Activated naive CD8-positive, alpha-beta T cell treated with anti-CD3 and anti-CD28 coated beads for 36 hours (primary cell): ENCODE measurements at places on chromosomes 6 and 20. TPM values are rescaled to one million over a fixed set of nuclear protein-coding genes. Genes with fewer than 3 reads are reported as not detected.

- peaks cover 15% of the 10 kb centered on the region for H3K4me1 ChIP-seq
- no peak overlapping the region for H3K4me3 ChIP-seq
- H3K27me3 ChIP-seq: no peaks in the 10 kb centered on the region
- no peak for DNase-seq
- peaks cover 14% of the 10 kb centered on the region for H3K36me3 ChIP-seq
These were observed 89.5 kb downstream of the SLX4IP start for GRCh38 chr20:10524643-10525042.

DNA sequence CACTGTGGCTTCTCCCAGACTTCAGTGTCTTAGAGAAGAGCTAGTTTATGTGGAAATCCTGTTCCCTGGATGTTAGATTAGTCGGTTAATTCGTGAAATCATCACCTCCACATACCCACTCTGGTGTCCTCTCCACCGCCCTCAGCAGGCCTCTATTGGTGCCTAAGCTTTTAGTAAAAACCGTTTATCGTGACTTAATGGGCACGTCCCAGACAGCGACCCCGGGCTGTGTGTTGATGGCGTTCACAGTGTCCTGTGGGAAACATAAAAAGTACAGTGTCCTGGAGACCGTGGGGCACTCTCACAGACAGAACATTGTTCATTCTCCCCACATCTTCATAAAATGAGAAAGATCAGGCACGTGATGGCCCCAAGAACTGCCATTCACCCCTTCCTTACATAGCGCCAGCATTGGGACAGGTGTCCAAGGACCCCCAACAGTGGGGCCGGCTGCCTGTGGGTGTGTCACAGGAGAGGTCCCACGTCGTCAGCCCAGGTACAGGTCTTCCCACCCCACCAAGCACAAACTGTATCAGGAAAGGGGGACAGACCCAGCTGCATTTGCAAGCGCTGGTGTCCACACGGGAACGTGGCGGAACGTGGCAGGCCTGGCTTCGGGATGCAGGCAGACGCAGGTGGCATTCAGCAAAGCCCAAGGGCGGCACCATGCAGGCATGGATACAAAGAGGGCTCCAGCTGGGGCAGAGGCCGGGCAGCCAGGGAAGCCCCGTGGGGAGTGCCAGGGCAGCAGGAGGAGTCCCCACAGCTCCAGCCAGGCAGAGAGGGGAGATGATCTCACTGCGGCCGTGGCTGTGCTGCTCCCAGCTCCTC lies 237.7 kb downstream of the DLL1 start:
- H3K36me3 ChIP-seq: no peaks in the 10 kb centered on the region
- no peak overlapping the region for H3K27ac ChIP-seq
- no peak for DNase-seq
- H3K4me3 ChIP-seq: no peak overlapping the region
- H3K4me1 ChIP-seq: no peaks in the 10 kb centered on the region

The PPT2 gene
- total RNA-seq: 24.4 TPM

DNA sequence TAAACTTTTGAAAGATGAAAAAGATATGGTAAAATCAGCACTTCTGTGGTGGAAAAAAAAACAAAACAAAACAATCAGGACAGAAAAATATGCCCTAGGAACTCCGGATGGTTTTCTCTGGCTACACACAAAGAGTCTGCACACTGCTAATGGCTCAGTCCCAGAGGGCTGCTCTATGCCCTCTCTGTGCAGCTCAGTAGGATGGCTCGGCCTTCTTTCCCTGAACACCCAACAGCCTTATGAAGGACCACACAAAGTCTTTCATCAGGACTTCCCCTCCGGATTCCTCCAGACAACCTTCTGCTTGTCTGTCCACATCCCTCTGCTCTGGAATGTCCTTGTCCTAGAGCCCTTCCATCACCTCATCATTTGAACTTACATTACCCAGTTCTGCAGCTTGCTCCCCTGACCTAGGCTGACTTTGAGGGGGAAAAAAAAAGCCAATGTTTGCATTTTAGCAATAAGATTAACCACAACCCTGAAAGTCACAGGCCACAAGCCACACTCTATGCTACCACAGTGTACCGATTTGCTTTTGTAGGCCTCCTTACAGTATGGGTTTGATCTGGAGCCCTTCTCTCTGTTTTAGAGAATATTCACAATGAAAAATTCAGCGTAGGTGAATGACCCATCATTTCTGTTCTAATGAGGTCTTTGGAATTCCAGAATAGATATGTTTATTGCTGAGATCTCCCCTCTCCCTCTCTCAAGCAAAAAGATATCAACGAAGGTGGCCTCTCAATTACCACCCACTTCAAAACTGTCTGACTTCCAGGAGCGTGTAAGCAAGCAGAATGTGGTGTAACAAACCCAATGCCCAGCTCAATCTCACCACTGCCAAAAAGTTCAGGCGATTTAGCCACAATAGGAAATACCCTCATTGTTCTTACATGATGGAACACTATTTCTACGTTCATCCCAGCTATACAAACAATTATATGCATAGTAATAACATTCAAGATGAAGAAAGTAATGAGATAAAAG lies 164.0 kb downstream of the GMDS start:
- peak overlapping the region; percentile 70 for H3K27ac ChIP-seq
- H3K27me3 ChIP-seq: no peaks in the 10 kb centered on the region
- peaks cover 43% of the 10 kb centered on the region for H3K4me1 ChIP-seq
- peak overlapping the region; percentile 32 for H3K4me3 ChIP-seq

The PHIP gene
- 21.6 TPM for total RNA-seq

DNA sequence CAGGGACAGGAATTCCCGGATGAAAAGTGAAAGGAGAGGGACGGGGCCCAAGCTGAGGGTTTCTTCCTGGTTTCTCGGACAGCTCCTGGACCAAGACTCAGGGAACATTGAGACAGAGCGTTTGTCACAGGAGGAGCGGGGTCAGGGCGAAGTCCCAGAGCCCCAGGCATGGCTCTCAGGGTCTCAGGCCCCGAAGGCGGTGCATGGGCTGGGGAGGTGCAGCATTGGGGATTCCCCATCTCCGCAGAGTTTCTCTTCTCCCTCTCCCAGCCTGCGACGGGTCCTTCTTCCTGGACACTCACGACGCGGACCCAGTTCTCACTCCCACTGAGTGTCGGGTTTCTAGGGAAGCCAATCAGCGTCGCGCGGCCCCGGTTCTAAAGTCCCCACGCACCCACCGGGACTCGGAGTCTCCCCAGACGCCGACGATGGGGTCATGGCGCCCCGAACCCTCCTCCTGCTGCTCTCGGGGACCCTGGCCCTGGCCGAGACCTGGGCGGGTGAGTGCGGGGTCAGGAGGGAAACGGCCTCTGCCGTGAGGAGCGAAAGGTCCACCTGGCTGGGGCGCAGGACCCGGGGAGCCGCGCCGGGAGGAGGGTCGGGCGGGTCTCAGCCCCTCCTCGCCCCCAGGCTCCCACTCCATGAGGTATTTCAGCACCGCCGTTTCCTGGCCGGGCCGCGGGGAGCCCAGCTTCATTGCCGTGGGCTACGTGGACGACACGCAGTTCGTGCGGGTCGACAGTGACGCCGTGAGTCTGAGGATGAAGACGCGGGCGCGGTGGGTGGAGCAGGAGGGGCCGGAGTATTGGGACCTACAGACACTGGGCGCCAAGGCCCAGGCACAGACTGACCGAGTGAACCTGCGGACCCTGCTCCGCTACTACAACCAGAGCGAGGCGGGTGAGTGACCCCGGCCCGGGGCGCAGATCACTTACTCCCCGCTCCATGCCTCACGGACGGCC lies 54.6 kb upstream of the POLR1H start:
- peak overlapping the region; percentile 66 for H3K4me3 ChIP-seq
- H3K27ac ChIP-seq: no peak overlapping the region
- peaks cover 13% of the 10 kb centered on the region for H3K4me1 ChIP-seq
- H3K36me3 ChIP-seq: peaks cover 19% of the 10 kb centered on the region
- H3K27me3 ChIP-seq: peaks cover 61% of the 10 kb centered on the region

DNA sequence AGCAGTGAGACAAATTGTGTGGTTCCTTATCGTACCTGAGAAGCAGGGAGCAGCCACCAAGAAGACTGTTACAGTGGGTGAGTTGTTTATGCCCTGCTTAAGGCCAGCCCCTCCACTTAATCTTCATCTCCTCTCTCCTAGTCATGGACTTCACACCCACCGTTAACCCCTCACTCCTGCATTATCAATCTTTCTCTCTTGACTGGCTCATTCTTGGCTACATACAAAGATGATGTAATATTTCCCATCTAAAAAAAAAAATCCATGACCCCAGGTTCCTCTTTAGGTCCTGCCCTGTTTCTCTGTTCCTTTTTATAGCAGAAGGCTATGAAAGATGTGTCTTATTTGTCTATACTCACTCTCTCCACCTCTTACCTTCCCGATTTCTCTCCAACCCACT lies 72.4 kb downstream of the SHLD1 start:
- no peak overlapping the region for H3K4me3 ChIP-seq
- no peak for DNase-seq
- peaks cover 12% of the 10 kb centered on the region for H3K36me3 ChIP-seq
- no peak overlapping the region for H3K27ac ChIP-seq
- H3K27me3 ChIP-seq: no peaks in the 10 kb centered on the region
- peaks cover 34% of the 10 kb centered on the region for H3K4me1 ChIP-seq

GRCh38 chr6:5204376-5204775 lies 56.4 kb downstream of the LYRM4 start:
- no peaks in the 10 kb centered on the region for H3K27me3 ChIP-seq
- H3K4me3 ChIP-seq: no peak overlapping the region
- no peaks in the 10 kb centered on the region for H3K4me1 ChIP-seq
- no peak overlapping the region for H3K27ac ChIP-seq
- no peak for DNase-seq

DNA sequence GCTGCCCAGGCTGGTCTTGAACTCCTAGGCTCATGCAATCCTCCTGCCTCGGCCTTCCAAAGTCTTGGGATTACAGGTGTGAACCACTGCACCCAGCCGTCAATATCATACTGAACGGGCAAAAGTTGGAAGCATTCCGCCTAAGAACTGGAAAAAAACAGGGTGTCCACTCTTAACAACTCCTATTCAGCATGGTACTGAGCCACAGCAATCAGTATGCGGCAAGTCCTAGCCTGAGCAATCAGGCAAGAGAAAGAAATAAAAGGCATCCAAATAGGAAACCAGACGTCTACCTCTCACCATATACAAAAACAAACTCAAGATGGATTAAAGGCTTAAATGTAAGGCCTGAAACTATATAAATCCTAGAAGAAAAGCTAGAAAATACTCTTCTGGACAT lies 83.1 kb downstream of the FKBP5 start:
- peaks cover 56% of the 10 kb centered on the region for H3K4me1 ChIP-seq
- no peak for DNase-seq
- peak overlapping the region; percentile 38 for H3K4me3 ChIP-seq
- H3K27me3 ChIP-seq: no peaks in the 10 kb centered on the region
- H3K36me3 ChIP-seq: peaks cover 53% of the 10 kb centered on the region
- peak overlapping the region; percentile 67 for H3K27ac ChIP-seq

- DNase-seq: no peak
- H3K4me1 ChIP-seq: no peaks in the 10 kb centered on the region
- H3K27me3 ChIP-seq: peaks cover 8% of the 10 kb centered on the region
- H3K27ac ChIP-seq: no peak overlapping the region
- H3K4me3 ChIP-seq: no peak overlapping the region
- H3K36me3 ChIP-seq: no peaks in the 10 kb centered on the region
These were observed 79.7 kb upstream of the AFDN start for GRCh38 chr6:167746975-167747374.

DNA sequence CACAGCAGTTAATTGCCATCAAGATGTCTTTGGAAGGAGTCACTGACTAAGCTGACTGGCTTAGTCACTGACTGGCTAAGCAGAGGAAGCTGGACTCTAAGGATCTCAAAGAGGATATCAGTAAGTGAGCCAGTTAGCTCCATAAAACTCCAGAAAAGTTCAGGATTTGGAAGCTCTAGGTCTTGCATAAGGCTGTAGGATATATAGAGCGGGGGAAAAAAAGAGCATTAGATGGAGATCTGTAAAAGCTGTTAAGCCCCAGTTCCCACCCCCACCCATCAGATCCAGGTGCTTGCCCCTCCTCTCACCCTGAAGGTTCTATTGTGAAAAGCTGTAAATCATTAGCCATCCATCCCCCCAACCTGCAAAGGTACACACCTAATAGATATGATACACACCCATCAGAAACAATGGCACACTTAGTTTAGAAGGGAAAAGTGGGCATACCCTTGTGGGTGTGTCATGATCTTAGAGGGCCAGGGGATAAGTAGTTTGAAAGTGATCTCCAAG lies 32.2 kb downstream of the CARMIL1 start:
- no peak overlapping the region for H3K4me3 ChIP-seq
- H3K27ac ChIP-seq: no peak overlapping the region
- no peaks in the 10 kb centered on the region for H3K36me3 ChIP-seq
- no peaks in the 10 kb centered on the region for H3K27me3 ChIP-seq

DNA sequence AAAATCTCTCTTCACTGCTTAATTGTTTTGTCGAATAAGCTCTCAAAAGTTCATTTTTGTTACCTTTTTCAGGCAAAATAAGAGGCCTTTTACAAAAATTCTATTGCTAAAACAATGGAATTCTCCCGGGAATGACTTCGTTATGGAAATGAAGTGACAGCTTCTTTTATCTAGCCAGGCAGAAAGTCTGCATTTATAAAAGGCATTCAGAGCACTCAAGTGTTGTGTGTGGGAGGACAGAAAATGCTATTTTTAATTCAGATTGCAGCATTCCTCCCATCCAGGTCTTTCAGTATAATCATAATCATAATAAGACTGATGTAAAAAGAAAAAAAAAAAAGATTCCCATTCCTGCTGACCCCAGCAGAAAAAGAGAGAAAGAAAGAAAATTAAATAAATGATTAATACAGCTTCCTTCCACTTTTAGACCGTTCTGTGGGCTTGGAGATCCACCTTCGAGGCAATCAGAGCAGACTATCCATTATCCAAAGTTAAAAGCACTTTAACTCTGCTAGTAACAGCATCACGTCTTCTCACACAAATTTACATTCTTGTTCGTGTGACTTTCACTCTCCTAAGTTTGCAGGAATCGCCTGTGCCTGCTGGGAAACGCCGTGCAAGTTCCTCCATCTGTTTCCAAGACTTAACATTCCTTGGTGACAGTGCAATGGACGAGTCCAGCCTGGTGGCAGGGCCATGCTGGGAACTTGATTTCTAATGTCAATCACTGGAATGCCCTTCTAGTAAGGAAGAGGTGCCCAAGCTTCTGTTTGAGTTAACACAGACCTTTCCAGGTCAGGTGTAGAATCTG lies 258.8 kb downstream of the GMPR start:
- H3K4me1 ChIP-seq: peaks cover 40% of the 10 kb centered on the region
- no peaks in the 10 kb centered on the region for H3K27me3 ChIP-seq
- H3K4me3 ChIP-seq: no peak overlapping the region
- no peak overlapping the region for H3K27ac ChIP-seq
- no peak for DNase-seq
- peaks cover 24% of the 10 kb centered on the region for H3K36me3 ChIP-seq

The TMEM244 gene
- not detected for total RNA-seq

The CST2 gene
- total RNA-seq: not detected

- H3K27me3 ChIP-seq: peaks cover 4% of the 10 kb centered on the region
- H3K27ac ChIP-seq: no peak overlapping the region
- peak; percentile 10 for DNase-seq
- H3K4me1 ChIP-seq: no peaks in the 10 kb centered on the region
- no peak overlapping the region for H3K4me3 ChIP-seq
These were observed 864.2 kb downstream of the KIF16B start for GRCh38 chr20:15708984-15709598.

- no peaks in the 10 kb centered on the region for H3K36me3 ChIP-seq
- no peak overlapping the region for H3K27ac ChIP-seq
- DNase-seq: no peak
- no peaks in the 10 kb centered on the region for H3K4me1 ChIP-seq
These were observed 124.9 kb upstream of the NRN1 start for GRCh38 chr6:6131492-6132109.

- H3K27me3 ChIP-seq: no peaks in the 10 kb centered on the region
- DNase-seq: no peak
- H3K4me3 ChIP-seq: no peak overlapping the region
- peaks cover 3% of the 10 kb centered on the region for H3K36me3 ChIP-seq
- no peak overlapping the region for H3K27ac ChIP-seq
These were observed 361.0 kb downstream of the CD83 start for GRCh38 chr6:14478381-14479225.

The SAPCD1 gene
- 7.6 TPM for total RNA-seq

The FAM50B gene
- total RNA-seq: 8.7 TPM
